ENCODE measurements at places on chromosomes 4 and X. TPM values are rescaled to one million over a fixed set of nuclear protein-coding genes. Genes with fewer than 3 reads are reported as not detected.

Gene MOSPD2
- 15.5 TPM for total RNA-seq

Gene MFAP3L
- 25.4 TPM for total RNA-seq

Gene AMBN
- 0.92 TPM for total RNA-seq

Gene PTCHD1
- total RNA-seq: 11.5 TPM

Gene SPON2
- total RNA-seq: 5.1 TPM

Gene XKRX
- 0.23 TPM for total RNA-seq

Gene PABPC4L
- 3.2 TPM for total RNA-seq

Gene NEIL3
- 8.5 TPM for total RNA-seq

Gene OPN1LW
- total RNA-seq: not detected

Gene CD40LG
- not detected for total RNA-seq

Gene ZC4H2
- 15.0 TPM for total RNA-seq

Gene TNIP3
- 0.69 TPM for total RNA-seq

Gene CSAG2
- total RNA-seq: not detected

Gene ZDHHC9
- 31.6 TPM for total RNA-seq

Gene HMX1
- total RNA-seq: 0.46 TPM

Gene INTU
- total RNA-seq: 34.1 TPM

Gene ZFP92
- 1.2 TPM for total RNA-seq

Gene KLF8
- 21.0 TPM for total RNA-seq

Gene SLC4A4
- total RNA-seq: 61.1 TPM

Gene WDR13
- total RNA-seq: 57.0 TPM

Gene MUC7
- not detected for total RNA-seq

Gene ART3
- total RNA-seq: 5.1 TPM

Gene FGFR3
- total RNA-seq: 38.8 TPM

Gene AMELX
- not detected for total RNA-seq

Gene SPIN3
- 34.1 TPM for total RNA-seq

Gene DEFB131A
- not detected for total RNA-seq

Gene CTSO
- total RNA-seq: 9.9 TPM

Gene SYNPO2
- 8.1 TPM for total RNA-seq

Gene PAK3
- 204 TPM for total RNA-seq

Gene SH3RF1
- 22.4 TPM for total RNA-seq

Gene RBM46
- 0.69 TPM for total RNA-seq

Gene ZNF157
- 5.1 TPM for total RNA-seq

Gene NDNF
- total RNA-seq: 11.8 TPM

Gene HMGN5
- total RNA-seq: 4.2 TPM

Gene HSD17B10
- 35.3 TPM for total RNA-seq

Gene ADH4
- total RNA-seq: not detected

Gene KIAA0232
- total RNA-seq: 66.4 TPM

Gene SSX3
- total RNA-seq: not detected

Gene CENPVL3
- total RNA-seq: 10.4 TPM

Gene RADX
- 32.5 TPM for total RNA-seq

Gene UGT8
- total RNA-seq: 15.0 TPM

Gene ZNF732
- 0.69 TPM for total RNA-seq

Gene FATE1
- total RNA-seq: not detected

Gene P2RY4
- not detected for total RNA-seq

Gene GPR50
- 0.23 TPM for total RNA-seq

Gene ACOT9
- 32.3 TPM for total RNA-seq

Gene RTL9
- total RNA-seq: 1.6 TPM

Gene HPSE
- 2.1 TPM for total RNA-seq

Gene CCNA2
- total RNA-seq: 13.4 TPM

Gene RNF150
- total RNA-seq: 31.6 TPM

Gene C4orf50
- total RNA-seq: 19.4 TPM

Gene HHIP
- 5.1 TPM for total RNA-seq

Gene CCDC149
- total RNA-seq: 22.1 TPM

Gene GAGE12F
- total RNA-seq: not detected
